Effector memory CD8-positive, alpha-beta T cell (primary cell): ENCODE measurements at places on chromosomes 7 and 10.

- no peak for DNase-seq
- no peaks in the 10 kb centered on the region for H3K4me1 ChIP-seq
- peaks cover 16% of the 10 kb centered on the region for H3K27me3 ChIP-seq
- no peak overlapping the region for H3K4me3 ChIP-seq
- H3K36me3 ChIP-seq, result no peaks in the 10 kb centered on the region
Measured at GRCh38 chr10:61175316-61175715, 231.3 kb upstream of the RHOBTB1 start.

GRCh38 chr7:102895602-102896001 lies 17.2 kb upstream of the LRRC17 start:
- no peak overlapping the region for H3K27ac ChIP-seq
- H3K4me3 ChIP-seq, result no peak overlapping the region
- H3K4me1 ChIP-seq, result no peaks in the 10 kb centered on the region
- H3K36me3 ChIP-seq, result no peaks in the 10 kb centered on the region
- H3K27me3 ChIP-seq, result peaks cover 7% of the 10 kb centered on the region
- no peak for DNase-seq

- no peak for DNase-seq
- H3K4me3 ChIP-seq, result no peak within 1 kb of the TSS
- H3K4me1 ChIP-seq, result no peaks in the 10 kb centered on the region
- H3K27me3 ChIP-seq, result peaks cover 37% of the 10 kb centered on the region
- no peak within 1 kb of the TSS for H3K27ac ChIP-seq
- H3K36me3 ChIP-seq, result peaks cover 3% of the 10 kb centered on the region
Measured at GRCh38 chr7:75813781-75814236, at the start of gene CCL24. TSS of gene CCL24 (minus strand) at chr7:75813806. CDS start at chr7:75813715, 91 bp downstream.

GRCh38 chr10:79561257-79561656 lies 1.1 kb upstream of the SFTPA2 start:
- DNase-seq, result no peak
- H3K27me3 ChIP-seq, result peaks cover 32% of the 10 kb centered on the region
- no peaks in the 10 kb centered on the region for H3K36me3 ChIP-seq
- no peak overlapping the region for H3K4me3 ChIP-seq
- peaks cover 7% of the 10 kb centered on the region for H3K4me1 ChIP-seq
- no peak overlapping the region for H3K27ac ChIP-seq

DNA sequence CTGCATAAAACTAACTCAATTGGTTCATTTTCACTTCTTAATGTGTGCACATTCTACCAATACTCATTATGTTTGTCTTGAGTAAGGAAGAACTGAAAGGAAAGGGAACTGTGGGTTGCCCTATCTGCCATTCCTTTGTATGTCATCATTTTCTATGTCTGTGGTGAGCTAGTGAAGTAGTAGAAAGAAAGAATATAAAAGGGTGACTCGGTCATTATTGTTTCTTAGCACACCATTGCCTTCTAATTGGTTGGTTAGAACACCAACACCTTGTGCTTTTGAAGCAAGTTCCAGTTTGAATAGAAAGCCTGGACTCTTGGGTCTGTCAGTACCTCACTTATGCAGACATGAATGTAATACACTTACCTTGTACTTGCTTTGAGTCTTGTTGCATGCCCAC lies 64.3 kb upstream of the MDFIC start:
- H3K4me1 ChIP-seq, result no peaks in the 10 kb centered on the region
- no peaks in the 10 kb centered on the region for H3K27me3 ChIP-seq
- H3K27ac ChIP-seq, result no peak overlapping the region
- H3K4me3 ChIP-seq, result no peak overlapping the region
- peaks cover 3% of the 10 kb centered on the region for H3K36me3 ChIP-seq
